ENCODE measurements at places on chromosomes 12 and 14. TPM values are rescaled to one million over a fixed set of nuclear protein-coding genes. Genes with fewer than 3 reads are reported as not detected.

Gene CNTN1
- total RNA-seq: 1.8 TPM

Gene SELPLG
- 2.9 TPM for total RNA-seq

Gene CD27
- total RNA-seq: not detected

Gene METTL25
- 8.9 TPM for total RNA-seq

Gene GON7
- total RNA-seq: 5.7 TPM

Gene ZNF664
- total RNA-seq: 99.8 TPM

Gene CABP1
- not detected for total RNA-seq

Gene PLEK2
- total RNA-seq: not detected

Gene GNB3
- 10.2 TPM for total RNA-seq

Gene MGST1
- 23.9 TPM for total RNA-seq

Gene PSMB5
- 207 TPM for total RNA-seq

Gene CISTR
- total RNA-seq: not detected

Gene GLI1
- total RNA-seq: 8.3 TPM

Gene MAGOHB
- total RNA-seq: 40.9 TPM

Gene SMCO2
- not detected for total RNA-seq

Gene TAS2R14
- total RNA-seq: 2.6 TPM

Gene TFCP2
- 20.8 TPM for total RNA-seq

Gene HPD
- not detected for total RNA-seq

Gene CD4
- total RNA-seq: 0.72 TPM

Gene KRT78
- total RNA-seq: not detected

Gene RPL10L
- total RNA-seq: not detected

Gene KRT73
- not detected for total RNA-seq

Gene TTC9
- 1.6 TPM for total RNA-seq

Gene PXMP2
- 19.0 TPM for total RNA-seq

Gene CTSG
- total RNA-seq: not detected

Gene SYNDIG1L
- not detected for total RNA-seq

Gene NEUROD4
- not detected for total RNA-seq

Gene AJUBA
- total RNA-seq: 56.5 TPM

Gene WNT5B
- total RNA-seq: 74.4 TPM

Gene PLEKHD1
- total RNA-seq: 0.08 TPM

Gene VWF
- total RNA-seq: 0.07 TPM

Gene GPR33
- total RNA-seq: not detected

Gene AP4S1
- 8.5 TPM for total RNA-seq

Gene LAG3
- total RNA-seq: 1.0 TPM

Gene KRT72
- not detected for total RNA-seq

Gene GLT1D1
- 0.22 TPM for total RNA-seq

Gene CHGA
- total RNA-seq: not detected

Gene HSPA2
- total RNA-seq: 1.7 TPM

Gene EML1
- 61.0 TPM for total RNA-seq

Gene TOMM20L
- total RNA-seq: not detected

Gene GLIPR1L1
- not detected for total RNA-seq

Gene NR1H4
- total RNA-seq: not detected

Gene FGF6
- not detected for total RNA-seq

Gene LRTM2
- total RNA-seq: not detected

Gene DEGS2
- 0.17 TPM for total RNA-seq

Data from chondrocyte (in vitro differentiated cells).